Fibroblast of the aortic adventitia (primary cell): ENCODE measurements at places on chromosomes 13 and 19. TPM values are rescaled to one million over a fixed set of nuclear protein-coding genes. Genes with fewer than 3 reads are reported as not detected.

- peak; percentile 83 for DNase-seq
Observed at GRCh38 chr13:42946927-42947326, 45.1 kb downstream of the EPSTI1 start.

DNA sequence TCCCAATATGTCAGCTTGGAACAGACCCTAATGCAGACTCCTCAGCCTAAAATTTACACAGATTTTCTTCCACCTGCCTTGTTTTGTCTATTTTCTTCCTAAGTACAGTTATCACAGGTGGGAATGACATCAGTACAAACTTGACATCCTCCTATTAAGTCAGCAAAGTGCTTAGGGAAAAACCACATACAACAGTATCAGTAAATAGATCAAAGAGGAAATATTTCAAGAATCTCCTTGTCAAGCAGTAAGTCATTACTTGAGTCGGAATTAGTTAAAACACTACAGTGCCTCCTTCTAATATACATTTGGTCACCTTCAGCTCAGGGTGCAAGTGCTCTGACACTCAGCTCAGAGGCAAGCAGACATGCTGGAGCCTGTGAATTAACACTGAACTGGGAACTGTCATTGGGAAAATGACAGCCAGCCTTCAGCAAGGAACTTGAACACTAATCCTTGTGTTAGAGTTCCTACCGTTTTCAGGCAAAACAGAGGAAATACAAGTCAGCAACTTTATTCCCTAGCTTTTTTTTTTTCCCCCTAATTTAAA lies 394.3 kb upstream of the HTR2A start:
- no peak for DNase-seq

- no peak for DNase-seq
Observed at GRCh38 chr13:108375034-108375433, 105.5 kb downstream of the TNFSF13B start.

- no peak for DNase-seq
Observed at GRCh38 chr13:98796798-98797197, 44.3 kb upstream of the SLC15A1 start.

STOML3 gene
- total RNA-seq, result not detected in 2 replicates

- DNase-seq, result no peak
Observed at GRCh38 chr19:53962887-53963431, at the start of gene CACNG8. CACNG8 (plus strand) TSS chr19:53962937.
